ENCODE measurements at places on chromosomes 5 and 9. TPM values are rescaled to one million over a fixed set of nuclear protein-coding genes. Genes with fewer than 3 reads are reported as not detected.

GRCh38 chr5:643351-643801 is 31.2 kb downstream of the CEP72 start:
- DNase-seq = no peak

GRCh38 chr5:33892620-33893137 is 889 bp upstream of the ADAMTS12 start:
- DNase-seq = no peak

The IL9 gene
- total RNA-seq = not detected

DNA sequence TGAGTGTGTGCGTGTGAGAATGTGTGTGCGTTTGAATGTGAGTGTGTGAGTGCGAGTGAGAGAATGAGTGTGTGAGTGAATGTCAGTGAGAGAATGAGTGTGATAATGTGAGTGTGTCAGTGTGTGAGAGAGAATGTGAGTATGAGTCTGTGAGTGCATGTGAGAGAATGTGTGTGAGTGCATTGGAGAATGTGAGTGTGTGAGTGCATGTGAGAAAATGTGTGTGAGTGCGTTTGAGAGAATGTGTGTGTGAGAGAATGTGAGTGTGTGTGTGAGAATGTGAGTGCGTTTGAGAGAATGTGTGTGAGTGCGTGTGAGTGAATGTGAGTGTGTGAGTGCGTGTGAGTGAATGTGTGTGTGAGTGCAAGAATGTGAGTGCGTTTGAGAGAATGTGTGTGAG is 39.0 kb upstream of the LHX2 start:
- no peak for DNase-seq

DNA sequence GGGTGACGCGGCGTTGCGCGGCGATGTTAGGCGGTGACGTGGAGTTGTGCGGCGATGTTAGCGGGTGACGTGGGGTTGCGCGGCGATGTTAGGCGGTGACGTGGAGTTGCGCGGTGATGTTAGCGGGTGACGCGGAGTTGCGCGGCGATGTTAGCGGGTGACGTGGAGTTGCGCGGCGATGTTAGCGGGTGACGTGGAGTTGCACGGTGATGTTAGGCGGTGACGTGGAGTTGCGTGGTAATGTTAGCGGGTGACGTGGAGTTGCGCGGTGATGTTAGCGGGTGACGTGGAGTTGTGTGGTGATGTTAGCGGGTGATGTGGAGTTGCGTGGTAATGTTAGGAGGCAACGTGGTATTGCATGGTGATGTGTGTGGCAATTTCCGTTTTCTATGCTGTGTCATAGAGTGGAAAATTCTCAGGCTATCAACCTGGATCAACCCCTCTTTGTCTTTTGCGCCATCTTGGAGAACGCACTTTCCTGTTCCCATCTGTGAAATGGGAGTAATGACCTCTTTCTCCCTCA is 76.0 kb downstream of the ANKRD33B start:
- DNase-seq = no peak

- DNase-seq = no peak
These were observed 45.7 kb downstream of the SCAMP1 start for GRCh38 chr5:78405829-78406750.

- no peak for DNase-seq
These were observed 421.5 kb upstream of the DAP start for GRCh38 chr5:11182441-11183080.

- no peak for DNase-seq
These were observed 23.4 kb downstream of the IL33 start for GRCh38 chr9:6239048-6239461.

GRCh38 chr5:60835554-60835953 is 8.5 kb downstream of the ELOVL7 start:
- no peak for DNase-seq

DNA sequence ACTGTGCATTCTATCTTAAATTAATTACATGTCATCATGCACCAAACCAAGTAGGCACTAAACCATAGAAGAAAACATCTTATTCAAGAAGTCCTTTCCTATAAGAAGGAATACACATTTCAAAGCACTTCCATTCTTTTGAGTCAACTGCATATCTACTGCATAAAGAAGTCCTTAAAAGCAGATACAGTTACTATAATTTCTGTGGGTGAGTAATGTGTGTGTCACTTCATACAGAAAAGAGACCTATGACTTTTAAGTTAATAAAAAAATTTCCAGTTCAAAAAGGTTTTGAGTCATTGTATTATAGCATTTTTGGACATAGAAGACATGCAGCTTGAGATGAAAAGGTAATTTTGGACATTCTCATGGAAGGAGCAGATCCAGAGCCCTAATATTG is 125.0 kb downstream of the DTWD2 start:
- DNase-seq = no peak

The LRRC70 gene
- 3.1 TPM for total RNA-seq

The IL13 gene
- 2.3 TPM for total RNA-seq

DNA sequence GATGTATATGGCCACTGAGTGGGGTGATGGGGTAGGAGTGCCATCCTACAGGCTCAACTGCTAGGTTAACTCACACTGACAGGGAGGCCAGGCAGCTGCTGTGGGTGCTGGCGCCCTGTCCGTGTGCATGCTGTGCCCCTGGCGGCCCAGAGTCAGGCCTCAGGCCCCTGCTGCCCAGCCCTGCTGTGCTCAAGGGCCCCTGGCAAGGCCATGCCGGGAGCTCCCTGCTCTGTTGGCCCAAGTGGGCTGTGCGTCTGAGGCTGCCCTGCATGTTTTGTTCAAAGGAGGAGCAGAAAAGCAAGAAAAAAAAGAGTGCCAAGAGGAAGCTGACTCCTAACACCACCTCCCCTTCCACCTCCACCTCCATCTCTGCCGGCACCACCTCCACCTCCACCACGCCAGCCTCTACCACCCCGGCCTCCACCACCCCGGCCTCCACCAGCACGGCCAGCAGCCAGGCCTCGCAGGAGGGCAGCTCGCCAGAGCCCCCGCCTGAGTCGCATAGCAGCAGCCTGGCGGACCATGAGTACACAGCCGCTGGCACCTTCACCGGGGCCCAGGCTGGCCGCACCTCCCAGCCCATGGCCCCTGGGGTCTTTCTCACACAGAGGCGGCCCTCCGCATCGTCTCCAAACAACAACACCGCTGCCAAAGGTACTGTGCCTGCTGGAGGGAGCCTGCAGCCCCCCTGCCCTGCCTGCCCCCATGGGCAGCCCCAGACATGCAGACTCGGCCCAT is 100.1 kb downstream of the PHF2 start:
- no peak for DNase-seq

The TRIM7 gene
- 4.5 TPM for total RNA-seq

The TMEM215 gene
- total RNA-seq = not detected

GRCh38 chr5:161446655-161447054 is 99.9 kb downstream of the GABRB2 start:
- no peak for DNase-seq

The SOX30 gene
- not detected for total RNA-seq

- no peak for DNase-seq
These were observed 50.0 kb upstream of the RAI14 start for GRCh38 chr5:34606101-34606500.

DNA sequence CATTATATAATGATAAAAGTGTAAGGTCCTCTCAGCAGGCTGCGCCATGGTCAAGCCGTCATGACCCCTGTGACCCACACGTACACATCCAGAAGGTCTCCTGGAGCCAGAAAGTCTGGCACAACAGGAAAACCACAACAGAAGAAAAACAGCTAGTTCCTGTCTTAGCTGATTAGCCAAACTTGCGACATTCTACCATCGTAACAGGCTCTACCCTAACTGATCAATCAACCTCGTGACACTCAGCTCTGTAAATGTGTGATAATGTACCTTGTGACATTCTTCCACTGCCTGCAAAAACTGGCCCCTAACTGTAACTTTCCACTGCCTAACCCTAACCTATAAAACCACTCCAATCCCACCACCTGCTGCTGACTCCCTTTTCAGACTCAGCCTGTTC is 316.4 kb upstream of the TUSC1 start:
- no peak for DNase-seq

The CARTPT gene
- total RNA-seq = 5.9 TPM

The MCCC2 gene
- 53.0 TPM for total RNA-seq

- DNase-seq = no peak
These were observed 29.3 kb downstream of the TLR4 start for GRCh38 chr9:117733465-117733864.

The ACSL6 gene
- 7.9 TPM for total RNA-seq

- no peak for DNase-seq
These were observed 98.9 kb downstream of the MRPS27 start for GRCh38 chr5:72221099-72221498.

Measured in prostate gland (tissue), 2 donors.